ENCODE measurements at places on chromosomes 5 and 9.
A peak's percentile ranks its signal among the peaks of the same experiment; 100 is the strongest.

GRCh38 chr5:56085193-56085592 lies 90.4 kb upstream of the IL6ST start:
- no peak for DNase-seq

DNA sequence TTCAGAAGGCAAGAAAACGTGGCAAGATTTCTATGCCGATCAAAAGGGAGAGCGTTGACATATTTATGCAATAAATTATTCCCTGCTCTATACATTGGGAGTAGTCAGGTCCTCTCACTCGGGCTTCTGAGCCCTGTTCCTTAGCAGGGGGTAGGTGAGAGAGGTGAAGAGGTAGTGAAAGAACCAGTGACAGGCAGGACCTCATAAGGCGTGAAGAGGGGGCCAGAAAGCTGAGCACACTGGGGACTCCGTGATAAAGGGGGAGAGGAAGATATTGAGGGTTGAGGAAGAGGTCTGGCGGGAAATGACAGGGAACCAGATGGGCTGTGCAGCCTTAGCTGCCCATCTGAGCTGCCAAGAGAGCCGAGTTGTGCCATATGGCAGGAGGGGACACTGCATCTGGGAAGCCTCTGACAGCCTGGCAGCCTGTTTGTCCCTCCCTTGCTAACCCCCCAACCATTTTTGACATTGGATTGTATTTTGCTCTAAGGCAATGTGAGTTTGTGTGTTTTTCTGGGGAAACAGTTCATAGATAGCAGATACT lies 782 bp upstream of the CDC20B start:
- no peak for DNase-seq

- DNase-seq = no peak
Observed at GRCh38 chr9:21982861-21983560, 11.2 kb downstream of the CDKN2A start.

GRCh38 chr5:164191240-164191639 lies 685.8 kb downstream of the MAT2B start:
- DNase-seq = peak; percentile 23

DNA sequence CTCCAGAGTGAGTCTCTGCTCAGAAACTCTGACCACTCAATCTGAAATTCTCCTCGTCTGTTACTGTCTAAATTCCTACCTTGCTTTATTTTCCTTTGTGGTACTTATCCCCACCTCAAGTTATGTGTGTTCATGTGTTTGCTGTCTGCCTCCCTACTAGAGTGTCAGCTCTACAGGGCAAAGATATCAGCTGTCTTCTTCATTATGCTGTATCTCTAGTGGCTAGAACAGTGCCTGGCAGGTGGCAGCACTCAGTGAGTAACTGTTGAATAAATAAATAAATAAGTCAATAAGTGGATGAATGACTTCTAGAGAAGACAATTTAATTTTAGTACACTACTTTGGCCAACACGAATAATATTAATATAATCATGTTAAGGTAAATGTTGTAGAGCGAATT lies 92.3 kb downstream of the BOD1 start:
- no peak for DNase-seq

GRCh38 chr5:4250254-4250653 lies 654.6 kb downstream of the IRX1 start:
- DNase-seq = no peak

All from fibroblast of the conjunctiva (primary cell).